Naive B cell (primary cell): ENCODE measurements at places on chromosomes 13 and 19.

DNA sequence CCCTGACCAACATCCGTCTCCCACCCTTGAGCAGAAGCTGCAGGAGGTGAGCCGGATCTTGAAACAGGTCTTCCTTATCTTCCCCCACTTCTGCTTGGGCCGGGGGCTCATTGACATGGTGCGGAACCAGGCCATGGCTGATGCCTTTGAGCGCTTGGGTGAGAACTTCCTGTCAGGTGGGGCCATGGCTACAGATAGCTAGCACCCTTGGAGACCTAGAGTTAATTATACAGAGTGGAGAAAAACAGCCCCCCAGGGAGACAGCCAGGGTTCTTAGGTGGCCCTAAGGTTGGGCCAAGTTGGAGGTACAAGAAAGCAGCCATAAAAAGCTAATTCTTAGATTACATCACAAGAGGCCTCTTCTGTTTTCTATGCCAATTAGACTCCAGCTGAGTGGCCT lies 8.9 kb upstream of the ARHGAP45 start:
- DNase-seq = no peak

GRCh38 chr13:99979453-99980200 lies 2.0 kb upstream of the ZIC2 start:
- DNase-seq = no peak

DNA sequence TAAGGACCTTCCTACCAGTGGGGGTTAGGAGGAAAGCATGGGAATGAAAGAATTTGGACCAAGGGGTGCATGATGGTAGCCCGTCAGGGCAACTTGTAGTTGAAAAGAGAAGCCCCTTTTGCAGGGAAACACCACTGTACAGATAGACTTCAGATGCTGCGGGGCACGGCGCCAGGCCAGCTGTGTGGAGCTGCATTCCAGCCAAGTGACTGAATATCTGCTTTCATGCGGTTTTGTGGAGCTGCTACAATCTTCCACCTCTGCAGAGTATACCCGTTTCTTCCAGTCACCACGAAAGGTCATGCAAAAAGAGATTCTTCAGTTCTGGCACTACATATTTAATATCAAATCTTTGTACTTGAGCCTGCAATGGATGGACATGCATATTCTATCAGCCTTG lies 104.7 kb downstream of the RGCC start:
- DNase-seq = no peak

DNA sequence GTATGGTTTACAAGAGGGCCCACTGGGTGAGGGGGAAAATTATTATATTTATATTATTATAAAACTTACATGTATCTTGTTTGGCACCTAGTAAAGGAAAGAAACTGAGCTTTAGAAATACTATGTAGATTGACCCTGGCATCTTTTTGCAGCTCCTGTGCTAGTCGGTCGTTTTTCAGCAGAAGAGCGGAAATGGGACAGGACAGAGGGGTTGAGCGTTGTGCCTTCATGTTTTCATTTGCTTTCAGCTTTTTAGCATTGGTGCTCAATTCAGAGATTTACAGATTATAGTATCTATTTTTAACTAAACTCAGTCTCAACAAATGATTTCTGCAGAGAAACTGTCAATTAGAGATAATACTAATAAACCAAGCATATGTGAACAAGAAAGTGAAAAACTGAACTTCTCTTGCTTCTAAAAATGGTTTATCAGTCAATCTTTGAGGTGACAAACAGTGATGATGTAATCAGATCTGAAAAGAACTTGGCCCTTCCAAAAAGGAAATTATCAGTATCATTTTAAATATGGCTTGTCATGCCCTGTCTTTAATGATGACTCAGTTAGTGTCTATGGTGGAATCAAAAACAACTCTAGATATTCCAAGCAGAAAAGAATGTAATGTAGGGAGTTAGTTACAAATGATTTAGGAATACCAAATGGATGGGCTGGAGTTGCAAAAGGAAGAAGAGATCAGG lies 56.9 kb upstream of the KCTD4 start:
- no peak for DNase-seq

- DNase-seq = no peak
Observed at GRCh38 chr19:2423071-2423914, 4.1 kb downstream of the TIMM13 start.

DNA sequence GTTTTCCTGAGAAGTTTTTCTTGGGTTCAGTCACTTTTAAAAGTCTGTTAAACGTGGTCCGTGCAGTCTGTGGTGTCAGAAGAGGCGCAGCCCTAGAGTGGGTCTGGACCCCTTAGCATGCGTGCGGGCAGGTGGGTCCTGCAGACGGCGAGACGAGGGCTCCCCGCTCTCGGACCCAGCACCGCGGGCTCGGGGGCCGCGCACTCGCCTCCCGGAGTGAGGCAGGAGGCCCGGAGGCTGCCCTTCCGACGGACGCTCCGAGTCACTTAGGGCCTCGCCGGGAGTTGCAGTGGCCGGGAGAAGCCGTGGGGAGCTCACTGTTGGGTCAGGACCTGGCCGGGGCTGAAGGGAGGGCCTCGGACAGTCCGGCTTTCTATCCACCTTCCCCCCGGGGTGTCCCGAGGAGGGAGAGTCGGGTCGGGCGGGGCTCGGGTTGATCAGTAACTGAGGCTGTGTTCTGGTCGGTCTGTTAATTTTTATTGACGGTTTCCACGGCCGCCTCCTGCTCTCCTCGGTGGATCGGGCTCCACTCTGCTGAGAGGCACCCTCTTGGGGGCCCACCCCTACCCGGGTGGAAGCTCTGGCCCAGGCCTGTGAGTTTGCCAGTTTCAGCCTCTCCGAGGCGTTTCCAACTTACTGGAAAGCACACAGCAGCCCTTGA lies 1.3 kb downstream of the PTBP1 start:
- no peak for DNase-seq
